ENCODE measurements at places on chromosomes 16 and 17. TPM values are rescaled to one million over a fixed set of nuclear protein-coding genes. Genes with fewer than 3 reads are reported as not detected.

DNA sequence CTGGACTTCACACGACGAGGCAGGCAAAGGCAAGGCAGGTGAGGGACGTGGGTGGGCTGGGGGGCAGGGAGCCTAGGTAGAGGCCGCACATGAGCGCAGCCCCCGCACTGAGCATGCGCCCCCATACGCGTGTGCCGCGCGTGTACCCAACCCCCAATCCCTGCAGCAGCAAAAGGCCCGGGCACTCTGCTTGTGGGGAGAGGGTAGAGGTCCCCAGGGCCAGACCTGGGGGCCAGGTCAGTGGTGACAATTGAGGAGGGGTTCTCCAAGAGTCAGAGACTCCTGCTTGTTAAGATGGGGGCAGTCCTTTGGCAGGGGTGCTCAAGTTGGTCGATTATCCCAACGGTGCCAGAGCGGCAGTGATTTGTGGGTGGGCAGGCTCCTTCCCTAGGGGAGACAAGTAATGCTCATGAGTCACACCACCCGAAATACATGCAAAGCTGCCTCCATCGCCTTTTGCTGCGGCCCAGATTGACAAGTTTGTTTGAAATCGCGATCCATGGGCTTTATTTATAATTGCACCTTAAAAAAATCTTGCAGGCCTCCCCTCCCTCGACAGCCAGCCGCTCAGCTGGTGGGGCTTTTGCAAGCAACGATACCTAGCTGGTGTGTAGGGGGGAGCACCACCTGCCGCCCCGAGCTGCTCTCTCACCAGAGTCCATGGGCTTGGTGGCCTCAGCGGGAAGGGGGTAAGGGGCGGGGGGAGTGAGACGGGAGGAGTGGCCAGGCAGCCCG, 1.1 kb upstream of the GIT1 start:
- H3K27me3 ChIP-seq: no peaks in the 10 kb centered on the region
- H3K27ac ChIP-seq: peak overlapping the region; percentile 83
- H3K4me3 ChIP-seq: peak overlapping the region; percentile 97
- peaks cover 68% of the 10 kb centered on the region for H3K4me1 ChIP-seq
- H3K36me3 ChIP-seq: no peaks in the 10 kb centered on the region
- peak; percentile 87 for DNase-seq

The SLC5A10 gene
- not detected for total RNA-seq

- H3K4me3 ChIP-seq: peak overlapping the region; percentile 90
- H3K27ac ChIP-seq: peak overlapping the region; percentile 41
- no peaks in the 10 kb centered on the region for H3K27me3 ChIP-seq
- DNase-seq: no peak
These were observed 1.9 kb upstream of the FGF11 start for GRCh38 chr17:7437369-7437863.

The FHOD1 gene
- total RNA-seq: 96.4 TPM

- DNase-seq: no peak
- H3K4me3 ChIP-seq: no peak overlapping the region
- no peak overlapping the region for H3K27ac ChIP-seq
- H3K4me1 ChIP-seq: no peaks in the 10 kb centered on the region
These were observed 95.1 kb downstream of the LYRM1 start for GRCh38 chr16:20995711-20996110.

DNA sequence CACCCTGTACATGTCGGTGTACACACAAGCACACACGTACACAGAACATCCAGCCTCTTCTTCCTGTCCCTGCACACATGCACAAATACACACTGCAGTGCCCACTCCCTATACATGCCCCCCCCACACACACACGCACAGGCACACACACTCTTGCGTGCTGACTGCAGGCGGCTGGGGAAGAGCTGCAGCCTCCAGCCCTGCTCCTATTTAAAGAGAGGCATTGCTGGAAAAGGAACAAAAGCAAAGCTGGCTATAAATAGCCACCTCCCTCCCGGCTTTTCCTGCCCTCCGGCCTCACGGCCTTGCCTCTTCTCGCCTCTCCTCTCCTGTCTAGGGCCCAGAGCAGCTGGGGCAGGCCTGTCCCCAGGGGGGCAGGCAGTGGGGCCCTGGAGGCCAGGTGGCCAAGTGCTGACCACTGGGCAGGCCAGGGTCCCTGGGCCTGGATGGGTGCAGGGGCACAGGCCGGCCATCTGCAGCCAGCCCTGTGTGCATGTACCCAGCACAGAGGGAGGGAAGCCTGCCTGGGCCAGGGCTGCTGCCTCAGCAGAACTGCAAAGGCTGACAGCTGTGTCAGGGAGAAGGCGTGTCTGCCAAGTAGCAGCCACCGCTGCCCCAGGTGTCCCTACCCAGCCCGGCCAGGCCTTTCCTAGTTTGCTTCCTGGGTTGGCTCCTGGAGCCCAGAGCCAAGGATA, 25.4 kb downstream of the RTN4RL1 start:
- no peak for DNase-seq
- H3K27ac ChIP-seq: no peak overlapping the region
- H3K4me1 ChIP-seq: peaks cover 11% of the 10 kb centered on the region

DNA sequence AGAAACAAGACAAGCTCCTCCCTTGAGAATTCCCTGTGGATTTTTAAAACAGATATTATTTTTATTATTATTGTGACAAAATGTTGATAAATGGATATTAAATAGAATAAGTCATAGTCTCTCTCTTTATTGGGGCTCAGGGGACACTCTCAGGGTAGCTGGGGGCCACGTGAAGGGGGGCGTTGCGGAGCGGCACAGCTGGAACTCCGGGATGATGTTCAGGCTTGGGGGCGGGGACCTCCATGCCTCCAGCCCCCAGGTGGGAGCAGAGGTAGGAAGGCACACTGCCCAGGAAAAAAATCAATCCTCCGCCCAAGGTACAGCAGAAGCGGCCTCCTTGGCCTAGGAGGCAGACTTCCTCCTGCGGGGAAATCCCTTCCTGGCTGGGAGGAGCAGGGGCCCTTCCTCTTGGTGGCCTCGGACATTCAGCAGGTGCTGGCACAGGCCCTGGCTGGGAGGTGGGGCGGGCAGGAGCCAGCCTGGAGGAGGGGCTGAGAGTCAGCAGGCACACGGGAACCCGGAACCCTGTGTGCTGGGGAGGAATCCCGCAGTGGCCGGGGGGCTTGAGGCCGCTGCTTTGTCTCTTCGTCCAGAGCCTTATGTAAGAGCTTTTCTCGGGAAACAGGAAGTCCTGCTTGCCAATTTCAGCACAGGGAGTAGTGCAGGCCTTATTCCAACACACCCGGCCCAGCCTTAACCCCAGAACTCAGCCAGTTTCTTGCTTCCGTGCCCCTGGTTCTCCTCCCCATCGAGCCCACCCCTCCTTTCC, 591 bp upstream of the TNFSF13 start:
- peak; percentile 60 for DNase-seq
- H3K36me3 ChIP-seq: no peaks in the 10 kb centered on the region
- no peaks in the 10 kb centered on the region for H3K27me3 ChIP-seq
- H3K4me1 ChIP-seq: peaks cover 26% of the 10 kb centered on the region

- no peak overlapping the region for H3K4me3 ChIP-seq
- H3K27ac ChIP-seq: no peak overlapping the region
- no peaks in the 10 kb centered on the region for H3K27me3 ChIP-seq
These were observed 12.5 kb downstream of the TIMM22 start for GRCh38 chr17:1009229-1010085.

DNA sequence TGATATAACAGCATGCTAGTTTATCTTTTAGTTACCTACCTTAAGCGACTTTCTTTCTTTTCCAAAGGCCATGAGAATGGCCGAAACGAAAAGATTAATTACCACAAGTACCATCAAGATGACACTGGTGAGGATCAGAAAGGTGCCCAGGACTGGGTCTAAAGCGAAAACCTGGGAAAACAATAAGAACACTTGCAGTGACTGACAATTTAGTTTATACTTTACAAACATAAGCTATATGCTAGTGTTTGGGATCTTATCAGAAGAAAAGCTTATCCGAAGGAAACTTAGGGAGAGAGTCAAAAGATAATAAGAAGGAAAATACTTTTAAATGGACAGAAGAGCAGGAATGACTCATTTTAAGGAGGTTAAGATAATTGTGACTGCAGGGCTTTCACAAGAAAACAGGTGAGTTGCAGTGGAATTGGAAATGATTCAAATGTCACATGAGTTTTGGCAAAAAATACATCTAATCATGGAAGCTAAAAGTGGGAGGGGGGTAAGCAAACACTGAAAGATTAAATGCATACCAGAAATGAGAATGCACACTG, 34.8 kb downstream of the IST1 start:
- H3K4me1 ChIP-seq: peaks cover 27% of the 10 kb centered on the region
- H3K27ac ChIP-seq: no peak overlapping the region
- no peak for DNase-seq
- H3K36me3 ChIP-seq: peaks cover 64% of the 10 kb centered on the region
- no peak overlapping the region for H3K4me3 ChIP-seq

The CD7 gene
- total RNA-seq: not detected

The KRTAP9-1 gene
- not detected for total RNA-seq
